ENCODE measurements at places on chromosomes 13 and 19. TPM values are rescaled to one million over a fixed set of nuclear protein-coding genes. Genes with fewer than 3 reads are reported as not detected.

DNA sequence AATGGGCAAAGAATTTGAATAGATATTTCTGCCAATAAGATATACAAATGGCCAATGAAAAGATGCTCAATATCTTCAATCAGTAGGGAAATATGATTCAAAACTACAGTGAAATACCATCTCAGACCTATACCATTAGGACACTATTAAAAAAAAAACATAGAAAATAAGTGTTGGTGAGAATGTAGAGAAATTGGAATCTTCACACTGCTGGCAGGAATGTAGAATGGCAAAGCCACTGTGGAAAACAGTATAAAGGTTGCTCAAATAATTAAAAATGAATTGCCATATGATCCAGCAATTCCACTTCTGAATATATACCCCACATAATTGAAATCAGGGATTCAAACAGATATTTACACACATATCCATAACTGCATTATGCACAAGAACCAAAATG, 88.1 kb upstream of the STARD13 start:
- DNase-seq: no peak

- DNase-seq: no peak
These were observed 362.8 kb downstream of the RBM26 start for GRCh38 chr13:79043208-79043607.

GRCh38 chr13:98396071-98396710, 180.7 kb downstream of the STK24 start:
- no peak for DNase-seq

- no peak for DNase-seq
These were observed 149.3 kb downstream of the RGCC start for GRCh38 chr13:41606646-41607045.

GRCh38 chr19:55643887-55644176, 383 bp downstream of the ZNF581 start:
- DNase-seq: no peak

DNA sequence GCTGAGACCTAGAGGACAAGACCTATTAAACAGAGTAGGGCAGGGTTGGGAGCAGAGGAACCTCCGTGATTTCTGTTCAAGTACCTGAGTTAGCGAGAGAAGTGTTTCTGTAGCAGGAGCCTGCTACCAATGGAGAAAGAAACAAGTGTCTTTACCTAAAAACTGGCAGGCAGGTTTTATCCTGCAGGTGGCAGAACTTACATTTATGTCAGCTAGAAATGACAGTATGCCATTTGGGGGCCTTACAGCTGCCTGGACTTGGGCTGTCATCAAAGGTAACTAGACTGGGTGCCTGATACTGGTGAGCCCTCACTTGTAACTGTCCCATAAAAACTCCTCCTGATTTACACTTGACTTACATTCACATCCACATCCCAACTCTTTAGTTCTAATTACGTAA, 185.3 kb upstream of the MIR17HG start:
- no peak for DNase-seq

DNA sequence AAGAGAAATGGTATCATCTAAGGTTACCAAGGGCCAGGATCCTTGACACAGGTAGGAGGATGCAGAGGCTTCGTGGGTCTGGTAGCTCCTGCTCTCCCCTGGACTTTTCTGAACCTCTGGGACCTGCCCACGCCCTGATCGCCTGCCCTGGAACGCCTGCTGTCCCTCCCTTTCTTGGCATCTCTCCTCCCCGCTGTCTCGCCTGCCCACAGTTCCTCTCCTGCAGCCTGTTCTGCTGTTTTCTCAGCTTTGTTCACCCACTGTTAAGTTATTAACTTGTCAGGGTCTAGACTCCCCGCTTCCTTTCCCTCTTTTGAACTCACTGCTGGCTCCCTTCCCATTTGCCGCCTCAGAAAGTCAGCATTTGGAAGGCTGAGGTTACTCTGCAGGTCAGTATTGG, 19.8 kb downstream of the SERP2 start:
- peak; percentile 47 for DNase-seq

- no peak for DNase-seq
These were observed 83.1 kb upstream of the OXGR1 start for GRCh38 chr13:97077341-97077740.

GRCh38 chr19:33035461-33035860, 29.2 kb downstream of the RHPN2 start:
- DNase-seq: no peak

GRCh38 chr13:80274643-80275042, 66.3 kb downstream of the SPRY2 start:
- no peak for DNase-seq

- DNase-seq: no peak
These were observed 17.6 kb downstream of the EMP3 start for GRCh38 chr19:48342841-48343540.

DNA sequence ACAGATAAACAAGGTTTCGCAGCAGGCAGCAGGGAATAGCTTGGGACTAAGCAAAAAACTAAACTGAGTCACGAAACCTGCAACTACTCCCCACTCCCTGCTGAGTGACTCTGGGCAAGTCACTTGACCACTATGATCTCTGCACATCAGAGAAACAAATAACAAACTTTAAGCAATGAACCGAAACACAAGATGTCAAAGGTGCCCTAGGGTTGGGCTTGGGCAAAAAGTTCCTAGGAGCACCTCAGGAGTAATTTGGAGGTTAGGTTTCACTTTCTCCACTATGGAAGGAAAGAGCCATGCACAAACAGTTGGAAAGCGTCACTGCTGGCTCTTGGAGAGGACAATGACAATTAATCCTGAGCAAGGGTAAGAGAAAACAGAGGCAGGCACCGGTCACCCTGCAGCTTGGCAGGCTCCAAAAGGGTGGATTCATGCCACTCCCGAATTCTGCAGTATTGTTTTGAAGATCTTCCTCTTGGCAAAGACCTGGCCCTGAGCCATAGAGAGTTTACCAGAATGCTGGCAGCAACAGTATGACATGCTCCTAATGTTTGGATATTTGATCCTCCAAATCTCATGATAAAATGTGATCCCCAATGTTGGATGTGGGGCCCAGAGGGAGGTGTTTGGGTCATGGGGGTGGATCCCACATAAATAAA, 60.3 kb downstream of the CRYL1 start:
- no peak for DNase-seq

DNA sequence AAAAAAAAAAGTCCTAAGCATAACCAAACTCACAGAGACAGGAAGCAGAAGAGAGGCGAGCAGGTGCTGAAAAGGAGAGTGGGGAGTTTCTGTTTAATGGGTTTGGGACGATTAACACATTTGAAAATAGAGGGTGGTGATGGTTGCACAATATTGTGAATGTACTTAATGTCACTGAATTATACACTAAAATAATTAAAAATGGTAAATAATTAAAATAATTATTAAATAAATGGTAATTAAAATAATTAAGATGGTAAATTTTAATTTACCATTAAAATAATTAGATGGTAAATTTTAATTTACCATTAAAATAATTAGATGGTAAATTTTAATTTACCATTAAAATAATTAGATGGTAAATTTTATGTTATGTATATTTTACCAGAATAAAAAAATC, 74.8 kb upstream of the XPO4 start:
- DNase-seq: no peak

DNA sequence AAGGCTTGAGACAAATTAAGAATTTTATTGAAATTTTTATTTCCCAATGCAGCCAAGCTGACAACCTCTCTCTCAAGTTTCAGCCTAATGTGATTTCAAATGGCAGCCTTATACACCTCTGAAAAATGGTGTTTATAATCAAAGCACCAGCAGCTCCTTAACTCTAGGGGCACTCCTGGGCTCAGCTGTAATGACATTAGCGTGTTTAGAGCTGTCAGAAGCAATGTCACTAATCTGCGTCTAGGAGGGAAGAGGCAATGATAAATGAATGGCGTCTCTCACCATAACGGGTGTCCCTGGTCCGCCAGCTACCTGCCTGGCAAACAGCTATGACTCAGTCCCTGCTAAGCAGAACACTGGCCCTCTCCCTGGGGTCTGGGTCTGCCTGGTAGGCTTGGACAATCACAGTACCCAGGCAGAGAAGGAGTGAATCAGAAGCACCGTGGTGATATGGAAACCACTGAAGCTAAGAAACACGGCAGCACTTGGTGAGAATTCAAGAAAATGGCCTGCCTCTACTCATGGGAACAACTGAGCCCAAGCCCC, 131.8 kb upstream of the VSTM2B start:
- no peak for DNase-seq

DNA sequence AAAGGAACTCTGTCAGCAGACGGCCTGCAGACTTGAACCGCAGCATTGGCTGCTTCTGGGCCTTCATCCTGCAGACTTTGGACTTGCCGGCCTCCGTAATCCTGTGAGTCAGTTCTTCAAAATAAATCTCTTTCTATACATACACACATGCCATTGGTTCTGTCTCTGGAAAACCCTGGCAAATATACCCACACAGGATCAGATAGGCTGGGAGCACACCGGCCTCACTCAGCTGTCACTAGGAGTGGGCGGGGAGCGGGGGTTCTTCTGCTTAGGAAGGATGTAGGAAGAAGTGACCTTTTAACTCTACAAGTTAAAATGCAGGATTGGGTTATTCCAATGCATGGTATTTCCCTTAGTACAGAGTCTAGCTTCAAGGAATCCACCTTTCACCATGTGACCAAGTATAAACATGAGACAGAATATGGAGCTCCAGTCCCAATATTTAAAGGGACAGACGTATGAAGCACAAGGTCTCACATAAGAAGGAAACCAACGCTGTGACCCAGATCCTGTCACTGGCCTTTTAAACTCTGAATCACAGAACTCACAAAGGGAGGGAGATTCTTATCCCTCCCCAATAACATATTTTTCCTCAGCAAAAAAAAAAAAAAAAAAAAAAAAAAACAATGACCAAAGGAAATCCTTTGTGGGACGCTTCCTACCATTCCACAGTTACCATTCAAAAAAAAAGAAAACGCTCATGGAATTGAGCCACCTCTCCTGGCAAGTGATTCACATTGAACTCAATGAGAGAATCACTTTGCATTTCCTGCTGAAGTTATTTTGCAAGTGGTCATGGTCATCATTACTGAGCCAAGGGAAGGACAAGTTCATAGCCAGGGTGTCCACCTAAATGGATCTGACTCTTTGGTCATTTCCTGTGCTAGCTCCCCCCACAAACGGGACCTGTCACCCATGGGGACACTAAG, 352.9 kb downstream of the FOXO1 start:
- DNase-seq: no peak

DNA sequence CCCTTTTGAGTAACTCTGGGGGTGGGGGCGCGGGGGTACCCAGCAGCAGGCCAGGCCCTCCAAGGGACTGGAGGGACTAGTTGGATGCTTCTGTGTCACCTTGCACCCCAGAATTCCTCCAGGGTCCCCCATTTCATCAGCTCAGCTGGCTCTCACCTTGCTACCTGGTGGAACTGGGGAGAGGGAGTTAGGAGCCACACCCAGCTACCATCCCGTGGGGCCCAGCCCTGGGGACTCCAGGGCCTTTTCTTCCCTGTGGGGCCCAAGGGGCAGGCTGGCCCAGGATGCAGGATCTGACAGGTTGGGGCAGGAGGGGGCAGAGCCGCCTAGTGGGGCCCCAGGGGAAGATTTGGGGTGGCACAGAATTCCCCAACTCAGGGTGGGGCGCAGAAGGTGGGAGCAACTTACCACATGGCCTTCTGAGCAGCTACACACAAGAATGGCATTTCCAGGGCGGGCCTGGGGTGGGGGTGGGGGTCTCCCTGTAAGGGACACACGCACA, 32.8 kb upstream of the NANOS3 start:
- DNase-seq: no peak

GRCh38 chr13:82070416-82070815, 1729.5 kb upstream of the SPRY2 start:
- DNase-seq: no peak

DNA sequence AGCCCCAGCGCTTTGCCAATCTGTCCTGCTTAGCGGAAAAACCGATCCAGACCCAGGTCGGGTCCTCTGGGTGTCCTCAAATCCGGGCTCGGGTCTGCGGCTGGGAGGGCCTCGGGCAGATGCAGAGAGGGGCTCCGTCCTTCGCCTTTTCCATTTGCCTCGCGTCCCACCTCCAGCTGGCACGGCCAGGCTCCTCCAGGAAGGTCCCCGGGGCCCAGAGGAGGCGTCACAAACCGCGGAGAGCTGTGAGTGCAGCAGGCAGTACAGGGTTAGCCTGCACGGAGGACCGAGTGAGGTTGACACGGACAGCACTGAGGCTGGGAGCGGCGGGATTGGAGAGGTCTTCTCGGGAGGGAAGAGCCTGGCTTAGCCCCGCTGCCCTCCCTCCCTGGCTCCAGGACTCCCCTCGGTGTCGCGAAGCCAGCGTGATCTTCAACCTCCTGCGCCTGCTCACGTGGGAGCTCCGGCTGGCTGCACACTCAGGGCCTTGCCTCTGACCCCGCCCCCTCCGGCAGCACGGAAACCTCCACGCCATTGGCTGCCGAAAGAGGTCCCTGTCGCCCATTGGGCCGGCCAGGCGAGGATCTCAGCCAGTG, 2.8 kb upstream of the IFNL2 start:
- DNase-seq: no peak

DNA sequence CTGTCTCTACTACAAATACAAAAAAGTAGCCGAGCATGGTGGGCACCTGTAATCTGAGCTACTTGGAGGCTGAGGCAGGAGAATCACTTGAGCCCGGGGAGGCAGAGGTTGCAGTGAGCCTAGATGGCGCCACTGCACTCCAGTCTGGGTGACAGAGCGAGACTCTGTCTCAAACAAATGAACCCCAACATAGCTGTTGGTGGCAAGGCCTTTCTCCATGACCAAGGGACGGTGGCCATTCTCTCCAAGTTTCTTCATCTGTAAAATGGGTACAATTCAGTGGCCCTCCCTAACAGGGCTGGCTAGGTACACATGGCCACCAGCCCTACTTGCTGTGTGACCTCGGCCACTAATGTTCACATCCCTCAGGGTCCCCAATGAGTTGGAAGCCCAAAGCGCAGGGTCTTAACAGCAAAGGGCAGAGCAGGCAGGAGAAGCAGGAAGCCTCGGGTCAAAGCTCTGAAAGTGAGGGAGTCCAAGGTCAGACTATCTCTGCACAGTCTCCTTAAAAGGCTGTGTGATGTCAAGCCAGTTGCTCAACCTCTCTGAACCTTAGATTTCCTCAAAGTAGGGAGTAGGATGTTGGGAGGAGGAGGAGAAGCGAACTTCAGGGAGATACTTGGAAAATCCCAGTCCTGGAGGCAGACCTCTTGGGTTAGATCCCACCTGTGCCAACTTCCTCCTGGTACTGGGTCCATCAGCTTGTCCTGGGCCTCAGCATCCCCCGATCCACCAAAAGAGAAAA, 2.7 kb downstream of the JUND start:
- peak; percentile 72 for DNase-seq

GRCh38 chr13:72368031-72368430, 359.4 kb downstream of the MZT1 start:
- no peak for DNase-seq

Gene DLEU7
- not detected for total RNA-seq

Gene GPR12
- not detected for total RNA-seq

Gene FGF22
- not detected for total RNA-seq

Gene FCHO1
- total RNA-seq: not detected

Gene CABP5
- total RNA-seq: not detected

Gene TMEM255B
- 1.3 TPM for total RNA-seq

Gene CA11
- not detected for total RNA-seq

Gene PRR36
- total RNA-seq: 0.18 TPM

Gene SHC2
- 169 TPM for total RNA-seq

Gene SERP2
- 5.5 TPM for total RNA-seq

Gene CPB2
- total RNA-seq: not detected

Gene PPP2R1A
- 192 TPM for total RNA-seq
